Erythroblast (primary cell): ENCODE measurements at places on chromosomes 2 and 18.
A peak's percentile ranks its signal among the peaks of the same experiment; 100 is the strongest.

GRCh38 chr18:80228051-80228848 lies 19.1 kb downstream of the PARD6G start:
- no peak for DNase-seq

DNA sequence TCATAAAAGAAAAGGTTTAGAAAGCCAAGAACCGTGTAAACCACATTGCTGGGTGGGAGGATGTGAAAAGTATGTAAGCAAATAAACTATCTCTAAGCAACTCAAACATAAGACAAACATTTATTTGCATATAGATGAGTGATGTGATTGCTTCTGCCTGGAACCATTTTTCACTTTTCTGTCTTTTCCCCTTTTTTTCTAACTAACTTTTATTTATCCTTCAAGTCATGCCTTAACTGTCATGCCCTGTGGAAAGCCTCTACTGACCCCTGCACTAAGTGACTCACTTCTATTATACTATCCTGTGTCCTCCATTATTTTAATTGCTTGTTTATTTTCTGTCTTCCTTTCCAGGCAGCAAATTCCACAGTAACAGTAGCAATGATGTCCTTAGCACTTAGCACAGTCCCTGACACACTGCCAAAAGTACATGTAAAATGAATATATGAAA lies 87.5 kb upstream of the CTAGE1 start:
- no peak for DNase-seq

GRCh38 chr18:42028247-42028832 lies 73.3 kb downstream of the PIK3C3 start:
- DNase-seq = peak; percentile 63

DNA sequence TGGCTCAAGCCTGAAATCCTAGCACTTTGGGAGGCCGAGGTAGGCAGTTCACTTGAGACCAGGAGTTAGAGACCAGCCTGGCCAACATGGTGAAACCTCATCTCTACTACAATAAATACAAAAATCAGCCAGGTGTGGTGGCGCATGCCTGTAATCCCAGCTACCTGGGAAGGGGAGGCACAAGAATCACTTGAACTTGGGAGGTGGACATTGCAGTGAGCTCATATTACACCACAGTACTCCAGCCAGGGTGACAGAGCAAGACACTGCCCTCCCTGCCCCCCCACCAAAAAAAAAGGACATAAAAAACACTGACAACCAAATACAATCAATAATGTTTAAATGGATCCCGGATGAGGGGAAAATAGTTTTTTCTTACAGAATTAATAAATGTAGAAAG lies 7.8 kb downstream of the TIA1 start:
- no peak for DNase-seq

DNA sequence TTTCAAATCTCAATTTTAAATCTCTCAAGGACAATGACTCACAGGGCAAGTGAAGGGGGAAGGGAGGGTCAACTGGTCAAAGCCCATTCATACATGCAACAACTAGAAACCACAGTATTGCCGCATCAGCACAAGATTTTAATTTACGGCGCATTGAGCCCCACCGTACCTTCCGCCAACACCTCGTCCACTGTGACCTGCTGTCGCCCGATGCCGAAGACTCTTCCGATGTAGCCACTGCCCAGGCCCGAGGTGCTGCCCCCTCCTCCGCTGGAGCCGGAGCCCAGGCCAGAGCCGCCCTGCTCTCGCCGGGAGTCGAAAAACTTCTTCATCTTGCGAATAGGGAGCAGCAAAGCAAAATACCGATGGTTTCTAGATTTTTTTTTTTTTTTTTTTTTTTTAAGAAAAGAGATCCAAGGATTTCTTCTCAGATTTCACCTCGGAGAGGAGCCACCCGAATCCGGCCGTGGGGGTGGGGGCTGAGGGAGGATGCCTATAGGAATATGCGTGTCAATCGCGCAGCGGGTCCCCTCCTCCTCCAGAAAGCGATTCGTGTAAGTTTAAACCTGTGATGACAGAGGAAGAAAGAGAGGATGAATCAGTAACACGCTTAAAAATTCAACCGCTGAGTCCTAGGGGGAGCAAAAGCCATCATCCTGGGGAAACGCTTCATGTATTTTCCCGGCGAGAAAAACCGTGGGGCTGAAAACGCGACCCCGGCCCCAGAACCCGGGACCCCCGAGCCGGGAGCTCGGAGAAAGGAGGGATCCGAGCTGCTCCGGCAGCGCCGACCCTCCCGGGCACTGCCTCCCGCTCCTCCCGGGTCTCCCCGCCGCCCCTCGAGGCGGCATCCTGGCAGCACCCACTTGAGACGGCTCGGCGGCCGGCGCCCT lies 584 bp downstream of the AAK1 start:
- DNase-seq = peak; percentile 66

GRCh38 chr2:129861666-129862288 lies 117.7 kb upstream of the RAB6C start:
- no peak for DNase-seq

DNA sequence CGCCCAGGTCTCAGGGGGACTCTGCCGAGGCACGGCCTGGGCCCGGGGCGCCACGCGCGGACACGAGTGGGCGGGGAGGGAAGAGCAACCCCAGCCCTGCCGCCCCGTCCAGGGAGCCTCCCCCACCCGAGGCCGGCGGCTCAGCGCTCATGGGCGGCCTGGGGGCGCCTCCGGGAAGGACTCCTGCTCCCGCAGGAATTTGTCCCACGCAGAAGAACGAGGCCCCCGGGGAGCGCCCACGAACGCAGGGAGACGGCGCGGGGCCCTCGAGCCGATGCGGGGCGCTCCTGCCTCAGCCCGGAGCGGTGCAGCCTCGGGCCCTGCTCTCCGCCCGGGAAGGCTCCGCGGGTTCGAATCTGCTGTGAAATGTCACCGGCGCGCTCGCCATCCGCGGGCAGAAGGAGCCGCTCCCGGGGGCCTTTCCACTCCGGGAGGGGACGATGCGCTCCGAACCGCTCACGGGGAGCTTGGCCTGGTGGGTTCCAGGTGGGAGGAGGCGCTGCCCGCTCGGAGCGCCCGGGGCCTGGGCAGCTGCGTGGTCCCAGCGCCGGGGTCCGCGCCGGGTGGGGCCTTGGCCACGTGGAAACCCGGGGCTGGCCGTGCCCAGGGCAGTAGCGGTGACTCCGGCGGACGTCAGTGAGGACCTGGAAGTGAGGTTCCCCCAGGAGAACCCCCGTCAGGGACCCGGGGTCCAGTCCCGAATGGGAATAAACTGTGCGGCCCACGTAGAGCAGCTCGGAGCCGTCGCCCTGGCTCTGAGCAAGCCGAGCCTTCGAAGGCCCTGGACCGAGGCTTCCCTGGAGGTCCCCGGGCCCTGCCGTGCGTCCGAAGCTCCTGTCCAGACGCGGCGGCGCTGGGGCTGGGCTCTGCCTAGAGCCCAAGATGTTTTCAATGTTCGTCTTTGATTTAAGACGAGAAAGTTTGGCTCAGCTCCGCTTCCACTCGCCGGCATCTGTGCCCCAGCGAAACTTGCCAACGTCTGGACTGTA lies 41.4 kb upstream of the CTDP1 start:
- DNase-seq = no peak

GRCh38 chr2:12856934-12857601 lies 140.3 kb downstream of the TRIB2 start:
- DNase-seq = no peak

- peak; percentile 33 for DNase-seq
These were observed 82.8 kb downstream of the SLC25A12 start for GRCh38 chr2:171811245-171811628.

DNA sequence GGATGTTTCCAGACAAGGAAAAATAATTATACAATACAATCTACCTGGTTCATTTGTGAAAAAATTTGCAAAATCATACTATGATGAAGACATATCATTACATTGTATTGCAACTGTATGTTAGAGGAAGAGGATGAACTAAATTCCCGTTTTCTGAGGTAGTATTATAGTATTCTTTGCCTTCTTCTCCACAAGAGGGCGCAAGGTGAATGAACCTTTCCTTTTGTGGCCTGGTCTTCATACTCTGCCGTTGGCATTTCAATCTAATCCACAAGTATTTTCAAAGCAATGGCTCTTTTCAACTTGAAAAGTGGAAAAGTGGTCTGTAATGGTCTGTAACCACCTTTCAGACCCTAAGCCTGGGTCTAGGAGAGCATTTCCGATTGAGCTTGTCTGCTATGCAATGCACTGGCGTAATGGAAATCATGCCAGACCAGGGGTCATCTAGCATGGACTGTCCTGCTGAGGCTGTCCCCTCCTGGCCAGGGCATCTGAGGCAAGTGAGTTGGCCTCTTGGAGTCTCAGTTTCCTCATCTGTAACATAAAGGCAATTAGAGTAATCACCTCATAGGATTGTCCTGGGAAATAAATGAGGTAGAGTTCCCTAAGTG lies 30.8 kb upstream of the ZNF396 start:
- DNase-seq = peak; percentile 77
